HepG2 (cell line): ENCODE measurements at places on chromosomes 1 and 21.

GRCh38 chr1:183780757-183781156 lies 24.2 kb upstream of the RGL1 start:
- H3K4me1 ChIP-seq, result peaks cover 16% of the 10 kb centered on the region
- no peaks in the 10 kb centered on the region for H3K36me3 ChIP-seq
- no peaks in the 10 kb centered on the region for H3K27me3 ChIP-seq
- no peak overlapping the region for H3K27ac ChIP-seq

DNA sequence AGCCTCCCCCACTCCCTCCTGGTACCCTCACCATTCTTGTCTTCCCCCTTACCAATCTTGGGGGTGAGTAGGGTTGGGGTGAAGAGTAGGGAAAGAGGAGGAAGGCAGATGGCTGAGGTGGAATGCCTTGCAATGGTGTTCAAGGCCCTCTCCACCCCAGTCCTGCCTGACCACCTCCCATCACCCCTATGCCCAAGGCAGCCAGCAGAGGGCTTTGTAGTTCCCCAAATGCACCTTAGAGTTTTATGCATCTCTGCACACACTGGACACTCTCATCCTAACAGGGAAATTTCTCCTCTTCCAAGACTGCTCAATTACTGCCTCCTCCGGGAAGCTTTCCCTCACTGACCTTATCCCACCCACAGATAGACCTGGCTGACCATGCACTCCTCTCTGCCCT lies 15.4 kb downstream of the KIF17 start:
- no peak overlapping the region for H3K27ac ChIP-seq
- no peak overlapping the region for H3K4me3 ChIP-seq
- DNase-seq, result no peak
- H3K4me1 ChIP-seq, result peaks cover 55% of the 10 kb centered on the region
- peaks cover 5% of the 10 kb centered on the region; the same call in 1 of the 2 replicates for H3K27me3 ChIP-seq
- no peaks in the 10 kb centered on the region for H3K36me3 ChIP-seq

DNA sequence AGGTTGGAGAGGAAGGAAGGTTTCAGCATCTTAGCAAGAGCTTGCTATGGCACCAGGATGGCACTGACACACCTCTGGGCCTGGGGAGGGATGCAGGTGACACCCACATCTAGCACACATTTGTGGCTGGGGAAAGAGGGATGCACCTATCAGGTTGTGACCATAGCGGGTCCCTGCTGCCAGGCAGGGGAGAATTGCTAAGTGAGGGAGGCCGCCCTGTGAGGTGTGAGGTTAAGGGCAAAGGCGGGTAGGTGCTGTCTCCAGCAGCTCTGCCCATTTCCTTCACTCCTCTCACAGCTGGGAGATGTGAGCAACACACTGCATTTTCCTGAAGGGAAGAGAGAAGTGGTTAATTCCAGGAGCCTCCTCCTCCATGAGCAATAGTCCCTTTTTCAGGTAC lies 83.2 kb upstream of the TLR5 start:
- DNase-seq, result no peak
- H3K27me3 ChIP-seq, result no peaks in the 10 kb centered on the region; the same call in 1 of the 2 replicates
- no peaks in the 10 kb centered on the region for H3K36me3 ChIP-seq
- H3K4me1 ChIP-seq, result no peaks in the 10 kb centered on the region
- no peak overlapping the region for H3K4me3 ChIP-seq

GRCh38 chr1:17091252-17091651 lies 28.0 kb downstream of the PADI2 start:
- DNase-seq, result no peak
- no peak overlapping the region for H3K27ac ChIP-seq
- peaks cover 14% of the 10 kb centered on the region for H3K27me3 ChIP-seq
- H3K36me3 ChIP-seq, result no peaks in the 10 kb centered on the region
- H3K4me3 ChIP-seq, result no peak overlapping the region

GRCh38 chr1:70666381-70667140 lies 255.5 kb downstream of the CTH start:
- H3K27ac ChIP-seq, result no peak overlapping the region
- no peaks in the 10 kb centered on the region for H3K4me1 ChIP-seq
- H3K27me3 ChIP-seq, result no peaks in the 10 kb centered on the region
- no peaks in the 10 kb centered on the region for H3K36me3 ChIP-seq
- H3K4me3 ChIP-seq, result no peak overlapping the region

GRCh38 chr1:107895403-107896191 lies 69.4 kb downstream of the VAV3 start:
- H3K27me3 ChIP-seq, result no peaks in the 10 kb centered on the region
- no peak overlapping the region for H3K27ac ChIP-seq
- H3K4me3 ChIP-seq, result no peak overlapping the region
- no peaks in the 10 kb centered on the region for H3K36me3 ChIP-seq
